ENCODE measurements at places on chromosomes 1 and 21.

DNA sequence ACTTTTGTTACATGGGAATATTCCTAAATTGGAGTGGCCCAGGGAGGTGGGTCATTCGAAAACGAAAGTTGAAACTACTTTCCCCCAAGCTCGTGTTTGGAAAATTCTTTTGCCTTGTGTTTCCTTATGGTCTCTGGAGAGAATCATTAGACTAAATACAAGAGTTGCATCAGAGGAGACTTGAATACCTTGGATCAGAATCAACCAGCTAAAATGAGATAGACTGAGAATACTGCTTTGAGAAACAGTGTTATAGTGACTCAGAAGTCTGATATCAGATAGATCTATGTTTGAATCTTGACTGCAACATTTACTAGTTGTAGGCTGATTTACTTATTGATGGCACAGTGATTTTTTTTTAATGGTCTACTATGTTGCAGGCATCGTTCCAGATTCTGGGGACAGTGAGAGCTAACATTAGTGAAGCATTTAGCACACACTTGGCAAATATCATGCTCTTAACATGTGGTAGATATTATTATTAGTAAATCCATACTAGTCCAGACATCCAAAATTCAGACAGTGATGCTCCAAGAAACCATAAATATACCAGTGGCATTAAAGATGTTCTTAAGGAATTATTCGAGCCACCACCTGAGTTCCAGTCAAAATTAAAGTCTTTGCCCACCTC is 12.9 kb upstream of the ACTN2 start:
- no peak for DNase-seq

- DNase-seq, result no peak
These were observed 424.1 kb downstream of the TTLL7 start for GRCh38 chr1:83574791-83575190.

GRCh38 chr1:24195136-24195535 is 8.0 kb upstream of the IFNLR1 start:
- no peak for DNase-seq

GRCh38 chr1:96538883-96539282 is 182.7 kb upstream of the PTBP2 start:
- DNase-seq, result no peak

- no peak for DNase-seq
These were observed 281.0 kb upstream of the RUNX1 start for GRCh38 chr21:35329940-35330660.

DNA sequence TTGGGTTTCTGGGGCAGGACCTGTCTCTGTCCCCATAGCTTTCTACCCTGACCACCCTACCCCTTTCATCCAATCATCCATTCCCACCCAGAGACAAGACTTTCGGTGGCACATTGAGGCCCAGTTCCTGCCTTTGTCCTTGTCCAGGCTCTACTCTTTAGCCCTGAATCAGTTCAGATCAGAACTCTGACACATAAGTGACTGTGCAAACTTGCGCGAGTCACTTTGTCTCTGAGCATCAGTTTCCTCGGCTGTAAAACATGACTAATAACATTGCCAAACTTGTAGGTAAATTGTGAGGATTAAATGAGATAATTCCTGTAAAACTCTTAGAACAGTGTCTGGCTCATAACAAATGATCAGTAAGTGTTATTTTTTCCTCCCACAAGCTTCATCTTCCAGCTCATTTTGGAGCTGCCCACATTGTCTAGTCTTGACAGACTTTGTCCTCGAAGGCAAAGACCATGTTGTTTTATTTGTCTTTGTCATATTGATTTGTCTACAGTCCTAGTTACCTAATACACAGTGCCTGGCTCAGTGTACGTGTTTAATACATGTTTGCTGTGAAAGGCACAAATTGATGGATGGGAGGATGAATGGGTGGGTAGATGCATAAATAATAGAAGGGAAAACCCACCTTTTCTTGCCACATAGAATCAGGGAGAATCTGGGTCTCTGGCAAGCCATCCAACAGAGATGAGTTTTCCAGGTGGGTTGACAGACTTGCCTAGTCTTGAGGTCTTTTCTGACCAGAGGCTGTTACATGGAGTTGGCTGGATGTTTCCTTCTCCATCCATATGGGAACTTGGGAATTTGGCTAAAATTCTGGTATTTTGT is 262.9 kb downstream of the OMA1 start:
- no peak for DNase-seq

- no peak for DNase-seq
These were observed 13.8 kb downstream of the MIER1 start for GRCh38 chr1:66938613-66939012.

GRCh38 chr1:240484804-240485443 is 127.0 kb downstream of the GREM2 start:
- no peak for DNase-seq

GRCh38 chr1:107935396-107936064 is 29.4 kb downstream of the VAV3 start:
- DNase-seq, result peak; percentile 2

DNA sequence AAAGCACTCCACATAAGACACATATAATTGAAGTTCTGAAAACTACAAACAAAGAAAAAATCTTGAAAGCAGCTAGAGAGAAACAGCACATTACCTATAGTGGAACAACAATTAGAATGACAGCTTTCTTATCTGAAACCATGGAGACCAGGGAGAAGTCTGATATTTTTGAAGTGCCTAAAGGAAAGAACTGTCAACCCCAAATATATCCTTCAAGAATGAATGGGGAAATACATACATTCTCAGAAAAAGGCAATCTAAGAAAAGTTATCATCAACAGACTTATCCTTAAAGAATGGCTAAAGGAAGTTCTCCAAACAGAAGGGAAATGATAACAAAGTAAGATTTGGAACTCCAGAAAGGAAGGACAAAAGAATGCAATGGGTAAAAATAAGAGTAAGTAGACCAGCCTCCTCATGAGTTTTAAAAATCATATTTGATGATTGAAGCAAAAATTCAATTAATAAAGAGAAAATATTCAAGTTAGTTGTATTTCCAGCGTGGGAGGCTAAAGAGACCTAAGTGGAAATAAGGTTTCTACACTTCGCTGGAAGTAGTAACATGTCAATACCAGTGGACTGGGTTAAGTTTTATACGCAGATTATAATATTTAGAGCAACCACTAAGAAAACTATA is 170.8 kb upstream of the SAMSN1 start:
- DNase-seq, result no peak

DNA sequence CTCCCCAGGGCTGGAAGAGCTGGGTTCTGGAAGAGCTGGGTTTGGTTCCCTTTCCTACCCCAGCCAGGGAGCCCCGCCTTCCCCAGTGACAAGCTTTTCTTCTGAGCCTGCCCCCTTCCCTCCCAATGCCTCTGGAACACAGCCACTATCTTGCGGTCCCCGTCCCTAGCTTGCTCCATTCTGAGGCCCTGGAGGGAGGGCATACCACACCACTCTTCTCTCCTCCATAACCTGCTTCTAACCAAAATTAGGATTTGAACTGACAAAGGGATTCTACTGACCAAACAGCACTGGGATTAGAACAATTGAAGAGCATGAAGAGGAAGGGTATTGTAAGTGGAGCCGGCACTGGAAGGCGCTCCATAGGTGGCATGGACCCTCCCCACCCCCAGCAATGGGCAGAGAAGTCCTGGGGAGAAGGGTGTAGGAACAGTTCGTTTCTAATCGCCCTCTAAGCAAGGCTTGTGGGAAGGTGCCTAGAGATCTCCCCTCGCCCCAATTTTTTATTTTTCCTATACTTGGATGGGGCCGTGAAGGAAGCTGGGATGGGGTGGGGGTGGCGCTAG is 690 bp downstream of the C1orf216 start:
- DNase-seq, result no peak

DNA sequence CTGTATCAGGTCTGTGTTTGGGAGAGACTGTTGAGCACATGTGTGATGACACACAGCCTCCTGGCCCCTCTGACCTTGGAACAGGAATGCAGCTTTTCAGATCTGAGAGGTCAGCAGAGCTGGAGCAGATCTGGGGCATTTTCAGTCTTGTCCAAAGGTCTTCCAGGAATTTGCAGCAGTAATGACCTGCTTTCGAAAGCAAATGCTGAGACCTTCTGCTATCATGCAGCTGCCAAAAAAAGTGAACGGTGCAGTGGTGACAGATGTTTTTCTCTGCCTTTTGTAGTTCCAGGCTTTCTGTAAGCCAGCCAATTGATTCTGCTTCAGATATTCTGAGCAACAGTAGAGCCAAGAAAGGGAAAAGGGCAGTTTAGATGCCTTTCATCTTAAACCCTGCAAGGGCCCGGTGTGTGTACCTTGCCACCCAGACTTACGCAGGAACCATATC is 137.8 kb upstream of the COA6 start:
- no peak for DNase-seq

DNA sequence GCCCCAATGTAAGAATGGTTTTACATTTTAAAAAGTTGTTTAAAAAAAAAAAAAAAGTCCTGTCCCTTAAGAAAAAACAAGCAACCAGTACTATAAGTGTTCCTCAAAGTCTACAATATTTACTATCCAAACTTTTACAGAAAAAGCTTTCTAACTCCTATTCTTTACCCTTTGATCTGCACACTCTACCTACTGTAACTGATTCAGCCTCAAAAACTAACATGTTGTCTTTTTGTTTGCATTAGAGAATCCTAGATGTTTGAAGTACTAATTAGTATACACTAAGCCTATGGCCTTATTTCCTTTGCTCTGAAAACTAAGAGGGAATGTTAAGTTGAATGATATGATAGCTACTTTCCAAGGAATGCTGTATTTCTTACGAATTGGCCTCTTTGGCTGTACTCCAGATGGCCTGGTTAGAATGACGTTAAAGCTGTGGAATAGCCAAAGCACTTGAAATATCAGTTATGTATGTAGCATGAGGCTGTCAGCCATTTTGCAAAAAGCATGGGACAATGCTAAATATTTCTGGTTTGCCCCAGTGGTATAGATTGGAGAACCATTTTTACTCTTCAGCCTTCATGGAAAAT is 234.8 kb downstream of the GPR52 start:
- no peak for DNase-seq

Measured in iPS DF 6.9 (cell line).